Activated CD8-positive, alpha-beta memory T cell treated with anti-CD3 and anti-CD28 coated beads for 1 hour (primary cell): ENCODE measurements at places on chromosomes 5 and 9.

GRCh38 chr9:135890190-135891026 lies 16.9 kb downstream of the CAMSAP1 start:
- no peak for DNase-seq

DNA sequence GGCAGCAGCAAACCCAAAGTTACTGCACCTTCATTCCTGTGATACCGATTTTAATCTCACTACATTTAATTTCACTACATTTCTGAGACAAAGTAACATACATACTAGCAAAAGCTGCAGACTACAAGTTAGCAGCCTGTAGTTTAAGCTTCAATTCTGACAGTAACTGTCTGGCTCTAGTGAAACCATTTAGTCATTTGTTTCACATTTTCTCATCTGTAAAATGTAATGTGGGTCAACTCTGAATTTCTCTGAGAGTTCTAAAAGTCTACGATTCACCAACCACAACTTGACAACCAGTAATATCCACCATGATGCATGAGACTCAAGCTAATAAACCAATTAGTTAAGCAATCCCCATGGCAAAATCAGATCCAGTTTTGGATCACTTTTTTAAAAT lies 408.9 kb downstream of the PDE4D start:
- no peak for DNase-seq

GRCh38 chr9:78038620-78039300 lies 7.1 kb upstream of the GNAQ start:
- DNase-seq: no peak

DNA sequence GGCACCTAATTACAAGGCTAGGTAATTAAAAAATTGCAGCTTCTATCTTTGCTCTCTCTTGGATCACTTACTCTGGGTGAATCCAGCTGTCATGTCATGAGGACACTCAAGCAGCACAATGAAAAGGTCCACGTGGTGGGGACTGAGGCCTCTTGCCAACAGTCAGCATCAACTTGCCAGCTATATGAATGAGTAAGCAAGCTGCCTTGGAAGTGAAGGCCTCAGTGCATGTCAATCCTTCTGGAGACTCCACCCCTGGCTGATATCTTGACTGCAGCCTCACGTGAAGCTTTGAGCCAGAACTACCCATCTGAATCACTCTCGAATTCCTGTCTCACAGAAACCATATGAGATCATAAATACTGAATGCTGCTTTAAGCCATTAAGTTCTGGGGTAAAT lies 140.5 kb downstream of the SNX18 start:
- DNase-seq: no peak

DNA sequence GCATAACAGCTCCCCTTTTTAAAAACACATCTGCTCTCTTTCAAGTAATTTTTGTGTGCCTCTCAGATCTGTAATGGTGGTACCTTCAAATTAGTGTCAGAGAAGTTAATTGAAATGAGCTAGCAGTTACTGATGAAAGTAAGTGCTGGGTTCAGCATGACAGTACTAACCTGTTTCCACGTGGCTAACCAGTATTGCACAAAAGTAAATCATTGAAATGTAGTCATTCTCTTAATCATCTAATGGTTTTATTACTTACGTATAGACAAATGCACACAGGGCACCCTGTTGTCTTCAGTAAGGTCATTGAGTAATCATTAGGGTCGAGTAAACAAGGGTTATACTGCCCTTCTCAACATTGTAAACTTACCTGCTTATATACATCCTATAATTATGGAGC lies 157.8 kb upstream of the PRR16 start:
- DNase-seq: no peak

- DNase-seq: no peak
Measured at GRCh38 chr9:617445-618085, 223.9 kb upstream of the DMRT1 start.

DNA sequence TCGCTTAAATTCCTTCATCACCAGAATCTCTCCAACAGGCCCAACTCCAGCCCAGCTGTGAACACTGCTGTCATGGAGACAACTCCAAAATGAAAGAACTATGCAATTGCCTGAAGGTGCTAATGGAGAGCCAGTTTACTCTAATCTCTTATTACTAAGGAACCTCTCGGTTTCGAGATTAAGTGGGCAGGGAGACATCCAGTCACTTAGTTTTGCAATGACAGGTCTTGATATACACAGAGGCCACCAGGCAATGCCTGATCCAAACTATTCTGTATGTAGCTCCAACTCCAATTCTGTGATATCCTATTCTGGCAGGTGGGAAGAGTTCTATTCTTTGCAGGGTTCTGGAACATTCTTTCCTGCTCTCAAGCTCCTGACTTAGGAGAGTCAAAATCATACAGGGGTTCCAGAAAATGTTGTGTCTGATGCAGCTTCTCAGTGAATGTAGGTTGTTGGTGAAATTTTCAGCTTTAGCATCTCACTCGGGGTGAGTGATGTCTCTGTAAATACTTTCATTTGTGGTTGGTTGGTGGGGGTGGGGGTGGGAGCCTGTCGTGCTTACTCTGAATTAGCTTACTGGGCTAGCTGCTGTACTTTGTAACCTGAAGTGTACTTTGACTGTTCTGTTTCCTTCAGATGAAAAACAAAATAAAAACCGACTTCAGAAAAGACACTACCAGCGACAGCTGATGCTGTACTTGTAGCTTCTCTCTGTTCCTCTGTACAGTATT lies 170.9 kb downstream of the PALM2AKAP2 start:
- no peak for DNase-seq

- DNase-seq: no peak
Measured at GRCh38 chr9:32424616-32425015, 40.2 kb downstream of the ACO1 start.

DNA sequence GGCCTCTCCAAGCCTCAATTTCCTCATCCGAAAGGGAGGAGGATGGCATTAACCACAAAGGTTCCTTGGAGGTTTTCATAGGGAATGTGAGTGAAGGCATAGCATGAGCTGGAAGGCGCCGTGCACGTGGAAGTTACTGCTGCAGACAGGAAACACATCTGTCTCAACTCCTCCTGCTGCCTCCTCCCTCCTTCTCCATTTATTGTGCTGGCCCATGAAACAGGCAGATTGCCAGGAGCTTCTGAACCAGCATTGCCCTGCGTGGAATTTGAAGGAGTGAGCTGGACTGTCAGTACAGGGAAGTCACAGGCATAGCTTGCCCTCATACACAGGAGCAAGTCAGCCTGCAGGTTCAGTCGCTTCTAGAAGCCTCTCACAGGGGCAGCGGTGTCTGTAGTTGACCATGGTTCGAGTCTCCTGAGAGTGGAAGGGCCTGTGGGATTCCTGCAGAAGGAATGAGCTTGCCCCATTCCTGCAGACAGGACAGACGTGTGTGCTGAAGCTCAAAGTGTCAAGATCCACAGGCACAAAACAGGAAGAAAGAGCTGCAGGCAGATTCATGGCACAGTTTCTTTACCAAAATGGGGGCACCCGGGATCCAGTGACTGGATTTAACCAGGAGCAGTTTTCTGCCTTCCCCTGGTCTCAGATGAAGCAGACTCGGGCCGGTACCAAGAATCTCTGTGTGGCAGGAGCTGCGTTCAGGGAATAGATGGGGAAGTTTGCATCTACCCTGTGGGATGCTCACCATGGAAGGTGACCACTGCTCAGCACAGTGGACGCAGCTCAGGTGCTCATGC lies 48.7 kb upstream of the CTSL start:
- DNase-seq: no peak

GRCh38 chr5:151067632-151068432 lies 13.0 kb downstream of the TNIP1 start:
- DNase-seq: no peak

- no peak for DNase-seq
Measured at GRCh38 chr5:125034331-125034730, 287.9 kb upstream of the ZNF608 start.

DNA sequence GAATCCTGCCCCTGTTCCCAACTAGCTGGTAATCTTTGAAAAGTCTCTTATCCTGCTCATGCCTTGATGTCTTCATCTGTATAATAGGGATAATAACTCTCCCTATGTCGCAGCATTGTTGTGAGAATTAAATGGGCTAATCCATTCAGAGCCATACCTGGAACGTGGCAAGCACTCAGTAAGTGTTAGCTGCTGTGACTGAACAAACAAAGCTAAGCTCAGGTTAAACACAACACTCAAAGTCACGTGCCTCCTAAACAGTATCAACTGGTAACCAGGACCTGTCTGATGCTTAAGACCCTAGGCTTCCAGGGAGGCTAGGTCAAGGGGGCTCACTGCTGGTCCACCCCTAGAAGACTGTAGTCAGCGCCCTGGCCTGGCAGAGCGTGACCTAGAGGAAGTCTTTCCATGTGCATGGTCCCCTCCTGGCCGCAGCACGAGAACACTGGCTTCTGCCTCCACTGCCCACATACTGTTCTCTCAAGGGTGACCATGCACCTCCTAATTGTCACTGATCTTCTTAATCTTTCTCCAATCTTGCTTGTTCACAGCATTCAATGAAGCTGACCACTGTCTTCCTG lies 211.1 kb downstream of the TTLL11 start:
- no peak for DNase-seq

GRCh38 chr9:89410641-89411350 lies 87.1 kb downstream of the SEMA4D start:
- no peak for DNase-seq

DNA sequence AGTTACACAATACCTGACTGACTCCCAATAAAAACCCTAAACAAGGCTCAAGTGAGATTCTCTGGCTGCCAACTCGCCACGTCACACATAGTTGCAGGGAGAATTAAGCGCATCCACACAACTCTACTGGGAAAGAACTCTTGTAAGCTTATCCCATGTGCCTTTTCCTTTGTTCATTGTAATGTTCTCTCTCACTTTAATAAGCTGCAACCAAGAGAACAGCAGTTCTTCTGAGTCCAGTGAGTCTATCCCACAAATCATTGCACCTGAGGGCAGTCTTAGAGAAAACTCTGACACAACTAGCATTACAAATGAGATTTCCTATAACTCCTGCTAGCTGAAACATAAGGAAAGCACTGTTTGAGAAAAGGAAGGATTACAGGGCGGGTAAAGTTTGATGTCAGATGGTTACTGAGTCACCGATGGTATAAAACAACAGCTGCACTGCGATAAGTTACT lies 27.4 kb downstream of the CENPK start:
- no peak for DNase-seq

GRCh38 chr9:112093147-112093869 lies 81.8 kb downstream of the SUSD1 start:
- DNase-seq: no peak

DNA sequence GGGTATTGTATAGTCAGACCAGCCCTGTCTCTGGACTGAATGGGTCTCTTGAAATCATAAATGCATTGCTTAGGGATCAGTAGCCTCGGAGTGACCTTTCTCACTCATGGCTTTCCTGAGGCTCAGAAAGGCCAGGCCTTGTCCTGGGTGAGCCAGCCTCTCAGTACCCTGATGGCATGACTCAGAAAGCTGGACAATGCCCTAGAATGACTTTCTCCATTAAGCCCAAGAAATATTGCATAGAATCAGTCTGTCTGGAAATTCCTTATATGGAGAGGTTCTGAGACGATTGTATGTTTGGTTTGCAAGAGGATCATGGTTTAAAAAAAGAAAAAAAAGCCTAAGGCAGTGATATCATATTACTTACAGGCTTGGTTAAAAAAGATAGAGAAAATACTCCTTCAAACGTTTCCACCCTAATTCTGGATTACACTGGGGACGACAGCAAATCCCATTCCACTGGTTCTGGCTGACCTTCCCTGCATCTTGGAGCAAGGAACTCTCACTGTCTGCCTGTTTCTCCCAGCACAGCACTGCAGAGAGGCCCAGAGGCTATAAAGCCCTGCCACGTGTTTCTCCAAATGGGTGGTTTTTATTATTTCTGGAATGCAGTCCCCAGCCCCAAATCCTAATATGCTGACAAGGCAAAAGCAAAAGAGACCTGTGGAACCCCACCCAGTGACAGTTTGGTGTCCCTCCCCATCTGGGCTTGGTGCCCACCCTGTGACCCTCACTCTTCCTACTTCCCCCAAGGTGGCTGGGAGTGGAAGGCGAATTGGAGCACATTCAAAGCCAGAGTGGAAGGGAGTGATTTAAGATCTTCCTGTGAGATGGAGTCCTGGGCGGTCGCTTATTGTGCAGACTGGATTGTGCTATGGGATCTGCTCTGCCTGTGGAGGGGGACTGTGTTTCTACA lies 34.4 kb downstream of the MAP1B start:
- DNase-seq: no peak

DNA sequence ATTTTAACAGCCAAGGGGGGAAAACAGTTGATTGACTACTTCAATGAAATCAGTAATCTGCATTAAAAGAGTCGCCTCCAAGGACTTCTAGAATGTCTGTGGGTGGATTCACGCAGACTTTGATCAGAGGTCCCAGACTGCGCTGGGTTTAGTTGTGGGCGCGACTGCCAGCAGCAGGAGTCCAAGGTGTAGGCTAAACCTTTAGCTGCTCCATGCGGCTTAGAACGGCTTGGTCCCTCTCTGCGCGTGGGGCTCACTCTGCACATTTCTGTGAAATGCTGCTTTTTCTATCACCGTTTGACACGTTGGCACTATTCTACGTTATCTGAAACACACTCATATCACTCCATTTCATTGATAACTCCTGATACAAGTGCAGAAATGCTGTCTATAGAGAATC lies 48.6 kb upstream of the IRX2 start:
- no peak for DNase-seq

GRCh38 chr9:89038382-89039103 lies 47.3 kb downstream of the S1PR3 start:
- no peak for DNase-seq

GRCh38 chr9:108427751-108428150 lies 428.0 kb downstream of the ACTL7B start:
- no peak for DNase-seq

DNA sequence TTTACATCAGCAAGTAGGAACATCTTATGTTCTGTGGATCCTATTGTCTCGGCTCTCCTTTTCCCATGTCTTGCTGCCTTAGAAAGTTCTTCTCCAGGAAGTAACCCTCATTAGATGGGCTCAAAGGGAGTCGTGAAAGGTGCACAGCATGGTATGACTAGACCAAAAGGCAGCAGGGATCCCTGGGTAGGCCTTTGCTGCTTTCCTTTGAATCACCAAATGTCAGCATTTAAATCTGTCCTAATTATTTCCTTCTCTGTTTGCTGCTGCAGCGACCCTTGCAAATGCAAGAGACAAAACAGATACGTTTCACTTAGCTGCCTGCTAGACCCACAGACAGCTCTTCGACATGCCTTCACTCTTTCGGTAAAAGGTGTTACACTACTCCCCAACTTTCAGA lies 218.4 kb downstream of the ACTL7B start:
- no peak for DNase-seq

- DNase-seq: no peak
Measured at GRCh38 chr5:6810641-6811405, 97.6 kb downstream of the TENT4A start.

DNA sequence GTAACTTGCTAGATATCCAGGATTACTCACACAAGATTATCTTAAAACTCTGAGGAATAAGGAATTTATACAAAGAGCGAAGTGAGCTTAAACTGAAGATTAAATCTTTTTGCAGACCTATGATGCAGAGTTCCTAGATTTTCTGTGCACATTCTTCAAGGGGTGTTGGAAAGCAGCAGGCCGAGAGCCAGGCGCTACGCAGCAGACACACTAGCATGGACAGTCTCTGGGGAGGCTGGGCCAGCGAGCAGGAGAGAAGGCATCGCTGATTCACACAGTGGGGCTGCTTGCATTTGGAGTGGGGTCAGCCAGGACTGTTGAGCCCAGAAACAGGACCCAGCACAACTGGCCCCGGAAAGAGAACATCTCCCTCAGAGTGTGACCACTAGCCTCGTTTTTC lies 136.3 kb downstream of the ADAMTS16 start:
- DNase-seq: no peak

GRCh38 chr5:143695244-143695864 lies 116.6 kb upstream of the HMHB1 start:
- no peak for DNase-seq
